GDM1 (cell line): ENCODE measurements at places on chromosomes 5 and 9.

- no peak for DNase-seq
Observed at GRCh38 chr5:180592176-180592575, 877 bp upstream of the SCGB3A1 start.

DNA sequence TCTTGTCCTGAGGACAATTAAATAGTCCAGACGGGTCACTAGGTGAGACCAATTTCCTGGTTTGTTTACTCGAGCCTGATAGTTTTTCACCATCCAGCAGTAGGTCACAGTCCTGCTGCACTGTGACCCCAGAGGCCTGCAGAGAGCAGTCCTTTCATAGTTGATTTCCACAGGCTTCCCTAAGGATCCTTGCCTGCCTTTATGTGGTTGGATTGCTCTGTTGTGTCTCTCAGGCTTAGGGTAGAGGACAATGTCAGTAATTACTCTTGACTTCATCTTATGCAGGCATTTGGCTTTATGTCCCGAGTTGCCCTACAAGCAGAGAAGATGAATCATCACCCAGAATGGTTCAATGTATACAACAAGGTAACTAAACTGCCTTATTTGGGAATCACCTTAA lies 9.0 kb upstream of the CATSPER3 start:
- DNase-seq = no peak

- no peak for DNase-seq
Observed at GRCh38 chr5:20536813-20537212, 548.8 kb upstream of the CDH18 start.

- DNase-seq = no peak
Observed at GRCh38 chr9:107158321-107158720, 124.8 kb upstream of the RAD23B start.

- DNase-seq = peak; percentile 51
Observed at GRCh38 chr9:38074441-38074961, 5.5 kb upstream of the SHB start.

GRCh38 chr5:149496917-149497316 lies 54.3 kb downstream of the CSNK1A1 start:
- no peak for DNase-seq

GRCh38 chr5:103166706-103167105 lies 46.6 kb downstream of the PPIP5K2 start:
- DNase-seq = no peak

DNA sequence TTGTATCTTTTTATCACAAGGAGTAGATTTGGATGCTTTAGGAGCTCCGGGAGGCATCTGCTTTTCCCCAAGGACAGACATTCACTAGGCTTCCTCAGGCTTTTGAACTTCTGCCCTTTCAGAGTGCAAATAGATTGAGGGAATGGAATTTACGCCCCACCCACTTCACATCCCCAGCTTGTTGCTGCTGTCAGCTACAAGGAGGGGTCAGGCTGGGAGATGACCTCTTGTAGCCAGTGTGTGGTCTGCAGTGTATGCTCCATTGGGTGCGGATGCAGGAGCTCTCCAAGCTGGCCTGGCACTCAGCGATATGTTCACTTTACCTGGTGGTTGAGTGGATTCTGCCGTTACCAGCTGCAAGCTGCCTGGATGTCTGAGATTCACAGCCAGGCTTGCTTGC lies 6.4 kb downstream of the TNFSF15 start:
- DNase-seq = no peak

DNA sequence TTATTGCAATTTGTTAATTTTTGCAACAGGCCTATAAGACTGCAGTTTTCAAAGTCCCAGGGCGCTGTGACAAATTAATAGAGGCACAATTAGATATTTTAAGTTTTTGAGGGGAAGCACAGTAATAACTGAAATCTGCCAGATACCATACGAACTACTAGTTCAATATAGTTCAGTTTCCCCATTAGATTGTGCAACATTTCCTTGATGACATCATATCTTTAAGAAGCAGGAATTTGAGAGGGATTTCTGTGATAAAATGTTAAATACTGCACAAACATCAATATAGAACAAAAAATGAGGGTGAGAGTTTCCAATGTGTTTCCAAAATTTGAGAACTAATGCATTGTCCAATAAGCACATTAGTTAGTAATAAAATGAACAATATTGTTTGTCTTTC lies 56.7 kb upstream of the GRIN3A start:
- no peak for DNase-seq

DNA sequence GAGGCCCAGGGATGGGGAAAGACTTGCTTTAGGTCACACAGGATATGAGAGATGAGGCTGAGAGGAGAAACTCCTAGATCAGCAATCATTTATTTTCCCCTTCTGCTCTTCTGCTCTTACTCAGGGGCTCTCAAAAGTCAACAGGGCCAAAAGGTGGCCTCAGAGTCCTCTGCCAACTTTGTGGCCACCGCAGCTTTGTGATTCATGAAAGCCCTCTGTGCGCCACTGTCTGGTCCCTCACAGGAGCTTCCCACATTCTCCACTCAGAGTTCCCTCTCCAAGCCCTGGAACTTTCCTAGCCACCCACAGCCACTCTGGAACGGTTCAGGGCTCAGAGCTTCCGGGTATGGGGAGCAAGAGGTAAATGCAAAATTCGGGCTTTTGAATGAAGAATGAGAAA lies 82.4 kb downstream of the COL27A1 start:
- no peak for DNase-seq

- no peak for DNase-seq
Observed at GRCh38 chr5:120365656-120366446, 98.2 kb upstream of the PRR16 start.

DNA sequence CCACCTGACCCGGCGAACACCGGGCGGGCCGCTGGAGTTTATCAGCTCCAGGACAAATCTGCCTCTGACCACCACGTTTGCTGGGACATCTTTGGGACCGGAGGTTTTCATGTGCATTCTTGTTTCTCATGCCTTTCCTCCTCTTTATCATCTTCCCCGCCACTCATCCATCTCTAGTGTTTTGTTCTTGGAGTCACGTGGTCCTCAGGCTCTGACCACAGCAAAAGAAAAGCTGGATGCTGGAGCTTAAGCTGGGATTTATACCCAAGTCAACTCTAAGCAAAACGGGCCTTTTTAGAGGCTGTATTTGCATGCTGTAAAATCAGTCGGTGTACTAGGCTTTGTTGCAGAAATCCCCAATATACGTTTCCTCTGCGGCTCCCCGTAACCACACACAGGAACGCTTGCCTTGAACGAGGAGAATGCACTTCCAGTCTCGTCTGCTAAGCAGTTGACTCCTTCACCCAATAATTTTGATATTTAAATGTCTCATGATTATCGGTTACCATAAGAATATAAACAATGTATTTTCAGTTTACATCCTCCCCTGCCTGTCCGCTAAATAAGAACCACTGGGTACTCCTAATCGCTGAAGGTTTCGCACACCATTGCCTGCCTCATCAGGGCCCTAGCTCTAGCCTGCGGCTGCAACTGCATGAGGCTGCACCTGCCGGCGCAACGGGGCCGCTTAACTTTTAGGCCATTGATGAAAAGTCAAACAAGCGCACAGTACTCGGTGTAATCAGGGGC lies 560 bp upstream of the NDUFS6 start:
- no peak for DNase-seq

GRCh38 chr5:88887342-88887741 lies 4.4 kb upstream of the MEF2C start:
- DNase-seq = no peak

GRCh38 chr5:89302102-89302891 lies 419.3 kb upstream of the MEF2C start:
- no peak for DNase-seq

DNA sequence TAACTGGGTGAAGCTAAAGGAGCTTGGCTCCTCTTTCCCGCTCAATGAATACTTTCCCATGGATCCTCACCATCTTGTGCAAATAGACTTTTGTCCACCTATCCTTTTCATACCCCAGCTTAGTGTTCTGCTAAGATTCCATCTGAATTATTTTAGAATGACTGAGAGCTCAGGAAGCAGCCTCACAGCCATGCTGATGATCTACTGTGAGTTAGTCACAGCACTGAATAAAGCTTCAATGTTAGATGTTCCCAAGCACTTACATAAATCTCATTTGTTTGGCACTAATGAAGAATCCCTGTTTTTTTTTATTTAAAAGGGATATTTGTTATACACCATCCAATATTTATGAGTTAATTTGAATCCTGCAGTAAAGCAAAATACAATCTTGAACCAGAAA lies 317.6 kb upstream of the TRPC7 start:
- DNase-seq = no peak

DNA sequence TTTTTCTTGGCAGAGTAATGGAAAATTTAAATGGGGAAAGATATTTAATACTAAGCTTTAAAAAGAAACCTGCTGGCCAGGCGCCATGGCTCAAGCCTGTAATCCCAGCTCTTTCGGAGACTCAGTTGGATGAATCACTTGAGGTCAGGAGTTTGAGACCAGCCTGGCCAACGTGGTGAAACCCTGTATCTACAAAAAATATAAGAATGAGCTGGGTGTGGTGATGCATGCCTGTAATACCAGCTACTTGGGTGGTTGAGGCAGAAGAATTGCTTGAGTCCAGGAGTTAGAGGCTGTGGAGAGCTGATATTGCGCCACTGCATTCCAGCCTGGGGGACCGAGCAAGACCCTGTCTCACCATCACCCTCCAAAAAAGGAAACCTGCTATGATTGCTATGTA lies 32.8 kb downstream of the TUT7 start:
- DNase-seq = no peak
